NCI-H774 (cell line): ENCODE measurements at places on chromosomes 2 and 18.

- no peak for DNase-seq
Measured at GRCh38 chr2:83900862-83901261, 558.2 kb downstream of the SUCLG1 start.

DNA sequence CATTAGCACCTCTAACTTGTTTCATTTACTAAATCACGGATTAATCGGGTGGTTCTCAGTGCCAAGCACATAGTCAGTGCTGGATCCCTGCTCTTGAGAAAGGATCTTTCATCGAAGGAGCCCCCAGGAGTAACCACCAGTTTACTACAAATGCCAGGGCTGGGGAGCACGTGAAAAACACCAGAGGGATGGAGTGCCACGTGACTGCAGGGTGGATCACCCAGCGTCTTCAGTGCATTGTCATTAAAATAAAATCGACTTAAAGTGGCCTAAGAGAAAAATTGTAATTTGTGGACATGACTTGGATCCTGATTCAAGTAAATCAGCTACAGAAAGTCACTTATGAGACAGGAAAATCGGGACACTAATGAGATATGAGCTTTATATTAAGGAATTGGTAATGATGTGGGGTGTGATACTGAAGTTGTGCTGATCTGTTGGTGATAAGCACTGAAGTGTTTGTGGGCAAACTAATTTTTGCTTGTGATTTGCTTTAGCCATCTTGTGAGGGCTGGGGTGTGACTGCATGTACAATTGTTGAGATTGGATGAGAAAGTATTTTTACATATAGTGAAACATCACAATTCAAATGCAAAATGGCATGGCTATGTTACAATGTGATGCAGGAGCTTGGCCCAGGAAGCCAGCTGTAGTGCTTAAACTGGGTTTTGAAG, 63.8 kb downstream of the NCK2 start:
- no peak for DNase-seq

GRCh38 chr18:28149810-28150420, 27.0 kb downstream of the CDH2 start:
- no peak for DNase-seq

GRCh38 chr2:177241711-177242120, 22.8 kb downstream of the NFE2L2 start:
- DNase-seq: no peak

DNA sequence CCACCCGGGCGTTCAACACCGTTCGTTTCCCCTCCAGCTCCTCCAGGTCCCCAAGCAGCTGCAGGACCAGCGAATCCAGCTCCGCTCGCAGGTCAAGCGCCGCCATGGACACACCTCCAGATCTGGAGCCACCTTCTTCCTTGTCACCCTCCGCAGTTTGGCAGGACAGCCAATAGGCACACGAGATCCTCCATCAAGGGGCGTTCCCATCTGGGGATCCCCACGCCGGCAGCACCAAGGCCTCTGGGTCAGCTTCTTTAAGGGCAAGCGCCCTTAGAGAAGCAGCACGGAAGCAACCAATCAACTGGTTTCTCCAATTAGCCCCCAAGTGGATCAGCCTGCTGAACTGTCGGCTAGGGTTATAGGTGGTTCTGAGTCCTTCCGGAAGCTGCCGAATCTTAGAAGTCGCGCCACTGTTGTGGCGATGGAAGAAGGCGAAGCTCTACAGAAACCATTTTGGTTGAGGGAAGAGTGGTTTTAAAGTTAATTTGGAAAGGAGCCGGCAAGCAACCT, 621 bp upstream of the IMP4 start:
- peak; percentile 89 for DNase-seq

DNA sequence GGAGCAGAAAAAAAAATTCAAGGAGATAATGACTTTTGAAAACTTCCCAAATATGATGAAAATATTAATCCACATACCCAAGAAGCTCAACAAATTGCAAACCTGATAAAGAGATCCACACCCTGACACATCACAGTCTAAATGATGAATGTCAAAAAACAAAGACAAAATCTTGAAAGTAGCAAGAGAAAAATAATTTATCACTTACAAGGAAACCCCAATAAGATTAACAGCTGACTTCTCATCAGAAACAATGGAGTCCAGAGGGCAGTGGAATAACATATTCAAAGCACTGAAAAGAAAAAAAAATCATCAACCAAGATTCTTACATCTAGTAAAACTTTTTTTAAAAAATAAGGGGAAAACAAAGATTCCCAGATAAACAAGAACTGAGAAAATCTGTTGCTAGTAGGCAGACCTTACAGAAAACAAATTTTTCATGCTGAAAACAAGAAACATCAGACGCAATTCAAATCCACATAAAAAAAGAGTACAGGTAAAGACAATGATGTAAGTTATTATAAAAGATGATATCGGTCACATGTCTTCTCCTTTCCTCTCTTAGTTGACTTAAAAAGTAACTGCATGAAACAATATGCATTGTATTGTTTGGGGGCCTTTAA, 21.3 kb downstream of the SLC66A2 start:
- DNase-seq: no peak

DNA sequence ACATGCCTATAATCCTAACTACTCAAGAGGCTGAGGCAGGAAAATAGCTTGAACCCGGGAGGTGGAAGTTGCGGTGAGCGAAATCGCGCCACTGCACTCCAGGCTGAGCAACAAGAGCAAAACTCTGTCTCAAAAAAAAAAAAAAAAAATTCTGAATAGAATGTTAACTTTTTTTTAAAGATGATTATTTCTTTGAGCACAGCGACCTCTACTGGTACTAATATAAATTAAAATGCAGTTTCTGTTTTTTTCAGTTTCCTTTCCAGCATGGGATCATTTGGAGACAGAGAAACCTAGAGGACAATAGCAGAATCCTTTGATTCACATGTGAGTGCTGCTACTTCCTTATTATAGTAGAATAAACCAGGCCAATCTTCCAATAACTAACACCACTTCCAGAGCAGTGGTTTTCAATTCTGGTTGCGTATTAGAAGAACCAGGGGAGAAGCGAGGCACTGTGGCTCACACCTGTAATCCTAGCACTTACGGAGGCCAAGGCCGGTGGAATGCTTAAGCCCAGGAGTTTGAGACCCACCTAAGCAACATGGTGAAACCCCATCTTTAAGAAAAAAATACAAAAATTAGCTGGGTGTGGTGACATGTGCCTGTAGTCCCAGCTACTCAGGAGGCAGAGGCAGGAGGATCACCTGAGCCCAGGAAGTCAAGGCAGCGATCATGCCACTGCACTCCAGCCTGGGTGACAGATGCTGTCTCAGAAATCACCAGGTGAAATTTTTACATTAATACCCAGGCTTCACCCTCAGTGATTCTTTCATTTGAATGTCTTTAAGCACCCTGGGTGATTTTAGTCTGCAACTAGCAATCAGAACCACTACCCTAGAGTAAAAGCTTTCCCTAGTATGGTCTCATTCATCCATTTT, 10.1 kb downstream of the SRSF7 start:
- no peak for DNase-seq

GRCh38 chr2:26571316-26571715, 69.8 kb downstream of the CIB4 start:
- DNase-seq: no peak

GRCh38 chr18:13361431-13361830, 142.9 kb downstream of the LDLRAD4 start:
- DNase-seq: no peak

DNA sequence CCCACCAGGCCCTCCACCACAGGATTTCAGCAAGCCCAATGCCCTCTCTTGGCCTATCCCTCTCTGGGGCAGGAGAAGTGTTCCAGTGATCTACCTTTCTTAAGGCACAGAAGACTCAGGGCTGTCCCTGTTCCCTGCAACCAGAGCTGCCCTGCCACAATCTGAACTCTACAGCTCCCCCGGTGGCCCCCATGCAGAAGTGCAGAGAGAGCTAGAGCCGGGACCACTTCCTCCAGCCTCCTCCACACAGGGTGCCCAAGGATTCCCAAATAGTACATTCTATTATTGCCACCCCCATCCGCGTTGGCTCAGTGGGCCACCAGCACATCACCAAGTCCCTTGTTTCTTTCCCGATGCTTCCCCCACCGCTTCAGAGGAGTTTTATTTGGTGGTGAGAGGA, 114.8 kb upstream of the PTPRM start:
- DNase-seq: no peak

GRCh38 chr2:203097735-203098134, 83.1 kb downstream of the NBEAL1 start:
- DNase-seq: no peak

DNA sequence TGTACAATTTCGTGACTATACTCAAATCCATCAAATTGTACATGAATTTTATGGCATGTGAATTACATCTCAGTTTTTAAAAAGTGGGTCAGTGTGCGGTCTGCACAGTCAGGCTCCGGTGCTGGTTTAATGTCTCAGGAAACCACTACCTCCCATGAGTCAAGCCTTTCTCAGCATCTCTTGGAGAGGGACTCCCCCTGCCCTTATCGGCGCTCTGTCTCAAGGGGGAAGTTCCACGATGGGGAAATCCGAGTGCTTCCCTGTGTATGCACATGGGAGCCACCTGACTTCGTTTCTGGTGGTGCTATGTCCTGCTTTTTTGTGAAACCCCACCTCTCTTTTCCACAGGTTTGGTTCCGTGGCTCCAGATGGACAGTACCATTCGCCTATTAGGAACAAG, 72.5 kb downstream of the ACOXL start:
- no peak for DNase-seq

DNA sequence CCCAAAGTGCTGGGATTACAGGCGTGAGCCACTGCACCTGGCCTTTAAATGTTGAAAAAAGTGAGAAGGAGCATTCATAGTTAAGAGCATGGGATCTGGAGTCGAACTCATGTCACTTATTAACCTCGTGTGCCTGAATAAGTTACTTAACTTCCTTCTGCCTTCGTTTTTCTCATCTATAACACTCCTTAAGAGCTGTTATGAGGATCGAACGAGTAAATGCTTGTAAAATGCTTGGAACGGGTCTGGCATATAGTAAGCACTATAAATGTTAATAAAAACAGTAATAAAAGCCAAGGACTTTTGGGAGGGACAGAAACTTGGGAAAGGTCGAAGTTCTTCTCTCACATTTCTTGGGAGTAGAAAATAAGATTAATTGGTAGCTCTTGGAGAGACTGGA, 40.8 kb downstream of the RAB10 start:
- DNase-seq: no peak
